AG08395 (cell line): ENCODE measurements at places on chromosomes 3 and 15.

DNA sequence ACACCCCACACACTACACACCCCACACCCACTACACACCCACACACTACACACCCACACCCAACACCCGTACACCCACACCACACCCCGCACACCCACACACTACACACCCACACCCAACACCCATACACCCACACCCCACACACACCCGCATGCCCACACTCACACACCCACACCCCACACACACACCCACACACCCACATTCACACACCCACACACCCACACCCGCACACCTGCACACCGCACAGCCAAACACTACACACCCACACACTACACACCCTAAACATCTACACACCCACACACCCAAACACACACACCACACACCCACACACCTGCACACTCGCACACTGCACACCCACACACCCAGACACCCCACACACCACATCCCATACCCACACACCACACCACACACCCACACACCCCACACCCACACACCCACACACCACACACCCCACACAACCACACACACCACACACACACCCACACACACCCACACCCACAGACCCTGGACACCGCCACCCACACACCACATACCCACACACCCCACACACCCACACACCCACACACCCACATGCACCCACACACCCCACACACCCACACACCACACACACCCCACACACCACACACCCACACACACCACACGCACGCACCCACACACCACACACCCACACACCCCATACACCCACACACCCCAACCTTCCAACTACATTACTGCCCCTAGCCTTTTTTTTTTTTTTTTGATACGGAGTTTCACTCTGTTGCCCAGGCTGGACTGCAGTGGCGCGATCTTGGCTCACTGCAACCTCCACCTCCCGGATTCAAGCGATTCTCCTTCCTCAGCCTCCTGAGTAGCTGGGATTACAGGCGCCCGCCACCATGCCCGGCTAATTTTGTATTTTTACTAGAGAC is 16.9 kb downstream of the CEP19 start:
- DNase-seq = no peak

DNA sequence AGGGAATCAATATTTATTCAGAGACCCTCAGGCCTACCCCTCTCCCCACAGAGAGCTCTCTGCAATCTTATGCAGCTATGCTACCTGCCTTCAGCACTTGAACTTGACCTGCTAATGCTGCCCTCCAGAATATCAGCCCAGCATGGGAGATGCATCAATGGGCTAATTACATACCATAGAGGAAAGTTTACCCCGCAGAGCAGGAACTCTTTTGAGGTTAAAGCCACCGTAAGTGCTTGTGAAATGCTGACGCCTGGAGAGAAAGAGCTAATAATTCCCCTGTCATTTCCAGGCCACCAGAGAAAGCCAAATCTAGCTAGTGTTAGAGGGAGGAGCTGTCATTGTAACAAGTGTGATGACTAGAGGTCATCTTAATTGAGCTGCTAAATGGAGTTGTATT is 127.5 kb downstream of the CHST2 start:
- DNase-seq = no peak

GRCh38 chr15:82655606-82656005 is 8.4 kb upstream of the CPEB1 start:
- no peak for DNase-seq

- DNase-seq = peak; percentile 91
These were observed 22.2 kb downstream of the MESD start for GRCh38 chr15:80967451-80967850.

DNA sequence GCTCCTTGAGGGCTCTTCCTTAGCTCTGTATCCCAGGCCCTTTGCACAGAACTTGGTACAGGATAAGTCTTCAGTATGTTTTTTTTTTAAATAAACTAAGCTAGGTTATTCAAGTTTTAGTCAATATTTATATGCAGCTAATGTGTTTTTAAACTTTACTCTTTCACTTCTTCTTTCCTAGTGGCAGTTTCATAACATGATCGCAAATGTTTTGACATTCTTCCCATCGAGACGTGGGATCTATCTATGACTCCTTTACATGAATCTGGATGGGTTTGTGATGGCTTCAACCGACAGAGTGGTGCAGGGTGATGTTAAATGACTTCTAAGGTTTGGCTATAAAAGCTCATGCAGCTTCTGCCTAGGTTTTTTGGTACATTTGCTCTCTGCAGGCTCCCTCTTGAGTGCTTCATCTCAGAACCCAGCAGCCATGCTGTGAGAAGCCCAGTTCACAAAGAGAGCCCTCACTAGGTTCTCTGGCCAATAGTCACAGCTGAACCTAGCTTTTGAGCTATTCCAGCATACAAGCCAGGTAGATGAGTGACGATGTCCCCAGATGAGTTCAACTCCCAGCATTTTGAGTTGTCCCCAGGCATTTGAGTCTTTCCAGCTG is 13.5 kb upstream of the MECOM start:
- DNase-seq = no peak

DNA sequence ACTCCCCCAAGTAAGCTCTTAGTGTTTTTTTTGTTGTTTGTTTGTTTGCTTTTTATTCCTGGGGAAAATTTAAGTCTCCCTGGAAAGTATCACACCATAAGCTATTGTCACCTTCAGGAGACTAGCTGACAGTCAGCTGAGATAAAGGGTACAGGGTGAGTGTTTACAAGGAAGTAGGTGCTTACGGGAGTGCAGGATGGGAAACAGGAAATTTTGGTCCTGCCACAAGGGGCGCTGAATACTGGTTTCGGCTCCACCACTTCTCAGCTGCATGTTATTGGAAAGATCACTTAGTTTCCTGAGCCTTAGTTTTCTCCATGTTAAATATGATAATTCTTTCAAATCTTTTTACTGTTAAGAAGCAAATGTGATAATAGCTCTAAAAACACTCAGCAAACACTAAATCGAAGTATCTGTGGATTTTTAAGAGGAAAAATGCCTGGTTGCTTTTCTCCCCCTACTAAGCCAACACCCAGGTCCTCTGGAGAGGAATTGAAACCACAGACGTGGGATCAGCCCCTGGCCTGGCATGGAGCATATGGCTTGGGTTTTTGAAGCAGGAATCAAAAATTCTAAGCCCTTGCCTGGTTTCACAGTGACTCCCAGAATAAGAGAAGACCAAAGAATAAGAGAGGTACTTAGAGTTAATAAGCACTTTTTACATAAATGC is 90.7 kb downstream of the SCN11A start:
- DNase-seq = peak; percentile 73

DNA sequence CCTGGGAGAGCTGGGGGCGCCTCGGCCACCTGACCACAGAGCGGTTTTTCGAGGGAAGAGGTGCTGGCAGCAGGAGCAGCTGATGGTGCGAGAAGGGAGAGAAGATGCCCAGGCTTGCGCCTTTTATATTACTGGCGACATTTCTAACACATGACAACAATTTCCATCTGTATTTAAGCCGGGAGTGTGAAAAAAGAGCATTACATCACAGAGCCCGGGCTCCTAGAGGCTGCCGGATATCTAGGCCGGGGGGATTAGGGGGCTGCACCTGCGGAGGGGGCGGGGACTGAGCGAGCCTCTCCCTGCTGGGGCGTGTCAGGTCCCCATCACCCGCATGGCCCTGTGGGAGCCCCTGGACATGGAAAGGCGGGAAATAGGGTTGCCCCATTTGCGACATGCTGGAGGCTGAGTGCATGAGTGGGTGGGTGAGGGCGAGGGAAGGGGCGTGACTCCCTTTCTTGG is 440.7 kb downstream of the MAGI1 start:
- peak; percentile 6 for DNase-seq

DNA sequence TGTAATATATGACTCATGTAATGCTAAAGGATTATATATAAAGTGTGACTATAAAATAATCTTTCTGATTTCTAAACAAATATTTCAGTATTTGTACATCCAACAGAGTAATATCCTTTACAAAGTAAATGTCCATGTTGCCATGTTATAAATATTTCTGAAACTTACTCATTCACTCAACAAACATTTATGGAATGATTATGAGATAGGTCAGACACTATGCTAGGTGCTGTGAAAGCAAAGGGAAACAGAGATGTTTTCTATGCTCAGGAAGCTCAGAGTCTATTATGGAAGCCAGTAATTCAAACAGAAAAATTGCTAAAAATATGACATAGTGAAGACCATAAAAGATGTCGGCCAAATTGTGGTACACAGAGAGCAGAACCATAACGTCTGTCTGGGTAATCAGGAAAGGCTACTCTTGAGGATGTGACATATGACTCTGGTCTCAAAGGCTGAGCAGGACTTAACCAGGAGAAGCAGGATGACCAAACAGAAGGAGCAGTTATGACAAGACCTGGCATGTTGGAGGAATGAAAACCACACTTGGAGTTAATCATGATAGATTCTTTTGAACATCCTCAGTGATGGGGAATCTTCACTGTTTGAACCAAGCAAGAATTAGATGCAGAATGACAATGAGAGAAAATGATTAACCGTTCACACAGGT is 39.0 kb upstream of the MYO5C start:
- DNase-seq = peak; percentile 36

DNA sequence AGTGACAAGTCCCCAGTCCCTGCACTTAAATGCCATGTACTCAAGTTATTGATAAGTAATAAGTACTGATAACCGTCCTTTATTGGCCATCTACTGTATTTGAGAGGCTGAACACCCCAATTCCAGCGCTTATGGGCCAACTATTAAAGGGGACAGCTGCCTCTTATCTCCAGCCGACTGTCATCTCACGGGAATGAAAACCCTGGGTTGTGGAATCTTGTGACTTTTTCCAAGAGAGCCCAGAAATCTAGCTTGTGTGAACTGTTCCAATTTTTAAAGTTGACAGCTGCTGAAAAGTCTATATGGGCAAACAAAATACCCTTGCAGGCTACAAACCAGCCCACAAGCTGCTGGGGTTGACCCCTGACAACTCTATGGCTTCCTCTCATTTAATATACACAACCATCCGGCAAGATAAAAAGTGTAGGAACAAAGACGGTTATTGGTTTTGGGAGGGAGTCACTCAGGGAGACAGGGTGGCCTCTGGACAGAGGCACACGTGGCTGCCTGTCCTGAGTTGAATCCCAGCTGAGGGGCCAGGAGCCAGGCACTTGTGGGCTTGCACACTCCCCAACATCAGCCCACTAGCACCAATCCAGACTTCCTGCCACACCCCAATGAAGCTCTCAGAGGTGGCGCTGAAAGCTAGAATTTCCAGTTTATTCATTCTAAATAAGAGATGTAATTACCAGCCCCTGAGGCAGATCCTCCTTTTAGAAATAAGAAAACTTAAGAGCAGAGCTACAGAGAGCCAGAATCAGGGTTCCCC is 16.2 kb downstream of the SPSB4 start:
- no peak for DNase-seq

- no peak for DNase-seq
These were observed 145.2 kb downstream of the FILIP1L start for GRCh38 chr3:99969136-99969535.

DNA sequence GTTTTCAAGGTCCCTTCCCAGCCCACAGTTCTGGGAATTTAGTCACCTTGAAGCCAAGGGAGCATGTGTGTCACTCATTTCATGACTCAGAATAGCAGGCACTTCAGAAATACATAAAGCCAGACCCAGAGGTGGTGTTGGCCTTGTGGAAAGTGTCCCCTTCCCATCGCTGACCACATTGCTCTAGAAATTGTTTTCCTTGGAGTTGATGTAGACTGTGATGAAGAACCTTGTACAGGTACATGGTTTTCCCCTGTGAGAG is 158.8 kb downstream of the SLCO3A1 start:
- DNase-seq = no peak

- DNase-seq = no peak
These were observed 22.8 kb upstream of the CYFIP1 start for GRCh38 chr15:23002920-23003319.

DNA sequence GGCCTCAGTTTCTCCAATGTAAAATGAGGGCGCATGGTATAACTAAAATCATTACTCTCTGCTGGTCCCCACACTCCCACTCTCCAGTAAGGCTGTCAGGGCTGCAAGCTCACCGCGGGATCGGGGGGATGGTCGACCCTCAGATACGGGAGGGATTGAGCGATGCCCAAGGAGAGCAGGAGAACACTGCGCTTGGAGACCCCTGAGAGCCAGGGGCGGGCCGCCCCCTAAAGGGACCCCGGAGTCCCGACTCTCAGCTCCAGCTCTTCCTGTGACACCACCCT is 713 bp upstream of the PLEKHO2 start:
- DNase-seq = no peak

DNA sequence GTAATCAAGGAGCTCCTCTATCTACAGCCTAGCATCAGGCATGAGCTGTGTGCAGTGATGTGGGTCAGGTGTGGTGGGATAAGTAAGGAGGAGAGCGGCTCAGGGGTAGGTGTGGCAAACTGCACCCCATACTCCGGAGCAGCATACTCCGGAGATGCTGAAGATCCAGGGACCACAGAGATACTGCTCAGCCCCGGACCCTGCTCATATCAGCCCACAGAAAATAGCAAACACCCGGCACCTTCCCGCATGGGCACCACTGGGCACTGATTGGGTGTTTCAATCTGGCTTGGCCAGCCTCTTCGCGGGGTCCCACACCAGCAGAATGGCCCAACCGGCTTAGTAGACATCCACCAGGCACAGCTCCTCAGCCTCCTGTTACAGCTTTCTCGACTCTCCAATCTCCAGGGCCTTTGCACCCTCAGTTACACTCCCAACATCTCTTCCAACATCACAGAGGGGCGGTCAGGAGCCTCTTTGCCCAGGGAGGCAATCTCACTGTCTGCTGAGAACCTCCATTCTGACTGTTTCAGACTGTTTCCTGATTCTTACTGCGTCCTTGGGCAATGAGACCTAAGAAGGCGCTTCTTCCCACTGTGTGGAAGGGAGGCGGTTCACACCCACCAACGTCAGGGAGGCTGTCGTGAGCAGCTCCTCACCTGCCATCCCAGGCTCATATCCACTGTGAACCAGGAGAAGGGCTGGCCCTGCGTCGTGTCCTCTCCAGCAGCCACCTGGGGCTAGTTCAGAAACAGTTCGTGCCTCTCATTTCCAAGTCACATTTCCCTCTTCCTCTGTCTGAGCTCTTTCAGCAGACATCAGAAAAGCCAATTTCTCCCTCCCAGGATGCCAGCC is 59.8 kb downstream of the CAPN7 start:
- DNase-seq = no peak

DNA sequence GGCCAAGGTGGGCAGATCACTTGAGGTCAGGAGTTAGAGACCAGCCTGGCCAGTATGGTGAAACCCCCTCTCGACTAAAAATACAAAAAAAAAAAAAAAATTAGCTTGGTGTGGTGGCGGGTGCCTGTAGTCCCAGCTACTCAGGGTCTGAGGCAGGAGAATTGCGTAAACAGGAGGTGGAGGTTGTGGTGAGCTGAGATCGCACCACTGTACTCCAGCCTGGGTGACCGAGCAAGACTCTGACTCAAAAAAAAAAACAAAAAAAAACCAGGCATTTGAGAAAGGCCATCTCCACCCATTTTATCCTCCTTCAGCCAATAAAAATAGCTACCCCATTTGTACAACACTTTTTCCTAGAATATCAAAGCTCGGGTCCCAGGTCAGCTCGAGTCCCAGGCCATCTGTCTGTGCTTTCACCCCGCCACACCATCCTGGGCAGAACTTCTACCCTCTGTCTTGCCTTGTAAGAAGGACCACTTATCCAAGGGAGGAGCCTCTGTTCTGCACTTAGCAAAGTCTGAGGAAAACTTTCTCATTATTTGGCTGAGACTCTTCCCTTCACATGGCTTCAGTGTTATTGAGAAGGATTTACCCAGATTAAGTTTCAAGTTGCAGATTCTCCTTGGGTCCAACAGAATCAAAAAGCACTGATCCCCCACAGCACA is 99.1 kb downstream of the MESD start:
- DNase-seq = no peak

- peak; percentile 28 for DNase-seq
These were observed 976 bp upstream of the ABTB1 start for GRCh38 chr3:127671523-127672428.

- peak; percentile 25 for DNase-seq
These were observed 317.0 kb upstream of the TPRG1 start for GRCh38 chr3:188854772-188855149.
